ENCODE measurements at places on chromosomes 7 and 10.
A peak's percentile ranks its signal among the peaks of the same experiment; 100 is the strongest.

DNA sequence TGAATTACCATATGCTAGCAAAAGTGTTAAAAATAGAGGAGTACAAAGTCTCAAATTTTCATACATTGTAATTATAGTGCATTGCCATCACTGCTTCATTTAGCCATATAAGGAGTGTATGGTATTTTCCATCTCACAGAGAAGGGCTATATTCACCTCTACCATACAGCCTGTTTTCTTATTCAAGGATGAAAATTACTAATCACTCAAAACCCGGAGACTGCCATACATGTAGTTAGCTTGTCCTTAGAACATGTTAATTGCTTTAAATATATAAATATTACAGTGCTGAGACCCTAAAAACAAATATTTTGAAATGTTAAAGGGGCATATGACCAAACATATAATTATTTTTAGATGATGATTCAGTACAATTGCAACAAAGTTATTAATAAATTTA, 49.4 kb downstream of the CPEB3 start:
- no peak for DNase-seq

GRCh38 chr10:11449761-11450160, 161.7 kb downstream of the USP6NL start:
- no peak for DNase-seq

- DNase-seq: no peak
Measured at GRCh38 chr10:29621161-29621560, 13.6 kb downstream of the SVIL start.

DNA sequence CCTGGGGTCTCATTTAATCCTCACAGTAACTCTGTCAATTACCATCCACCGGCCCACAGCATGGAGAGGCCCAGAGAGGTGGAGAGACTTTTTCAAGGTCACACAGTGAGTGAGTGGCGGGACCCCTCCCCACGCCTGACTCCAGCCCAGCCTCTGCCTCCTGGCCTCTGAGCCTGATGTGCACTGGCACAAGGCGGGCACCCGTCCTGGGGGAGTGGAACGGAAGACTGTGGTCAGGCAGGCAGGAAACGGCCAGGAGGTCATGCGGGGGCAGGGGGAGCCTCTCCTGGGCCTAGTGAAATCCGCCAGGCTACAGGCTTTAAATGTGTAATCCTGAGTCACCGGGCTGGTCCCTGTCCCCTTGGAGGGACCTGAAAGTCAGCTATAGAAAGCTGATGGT, 32.2 kb downstream of the ZCCHC24 start:
- DNase-seq: peak; percentile 29

GRCh38 chr7:74143383-74143782, 30.8 kb upstream of the EIF4H start:
- no peak for DNase-seq

DNA sequence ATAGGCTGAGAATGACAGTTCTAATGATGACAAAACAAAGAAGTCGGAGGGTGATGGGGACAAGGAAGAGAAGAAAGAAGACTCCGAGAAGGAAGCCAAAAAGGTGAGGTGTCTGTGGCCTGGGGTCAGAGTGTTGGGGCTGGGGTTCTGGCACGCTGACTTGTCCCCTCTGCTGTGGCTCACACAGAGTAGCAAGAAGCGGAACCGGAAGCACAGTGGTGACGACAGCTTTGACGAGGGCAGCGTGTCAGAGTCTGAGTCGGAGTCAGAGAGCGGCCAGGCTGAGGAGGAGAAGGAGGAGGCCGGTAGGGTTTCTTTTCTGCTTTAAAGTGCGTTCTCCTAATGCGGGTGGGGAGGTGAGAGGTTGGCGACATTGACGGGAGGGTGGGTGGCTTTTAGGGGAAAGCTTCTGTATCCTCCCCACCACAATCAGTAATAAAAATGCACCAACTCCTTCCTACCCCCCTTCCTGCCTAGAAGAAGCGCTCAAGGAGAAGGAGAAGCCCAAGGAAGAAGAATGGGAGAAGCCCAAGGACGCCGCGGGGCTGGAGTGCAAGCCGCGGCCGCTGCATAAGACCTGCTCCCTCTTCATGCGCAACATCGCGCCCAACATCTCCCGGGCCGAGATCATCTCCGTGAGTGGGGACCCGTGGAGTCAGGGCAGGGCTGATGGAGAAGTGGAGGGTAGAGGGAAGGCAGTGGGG, 4.6 kb downstream of the UFSP1 start:
- peak; percentile 49 for DNase-seq

DNA sequence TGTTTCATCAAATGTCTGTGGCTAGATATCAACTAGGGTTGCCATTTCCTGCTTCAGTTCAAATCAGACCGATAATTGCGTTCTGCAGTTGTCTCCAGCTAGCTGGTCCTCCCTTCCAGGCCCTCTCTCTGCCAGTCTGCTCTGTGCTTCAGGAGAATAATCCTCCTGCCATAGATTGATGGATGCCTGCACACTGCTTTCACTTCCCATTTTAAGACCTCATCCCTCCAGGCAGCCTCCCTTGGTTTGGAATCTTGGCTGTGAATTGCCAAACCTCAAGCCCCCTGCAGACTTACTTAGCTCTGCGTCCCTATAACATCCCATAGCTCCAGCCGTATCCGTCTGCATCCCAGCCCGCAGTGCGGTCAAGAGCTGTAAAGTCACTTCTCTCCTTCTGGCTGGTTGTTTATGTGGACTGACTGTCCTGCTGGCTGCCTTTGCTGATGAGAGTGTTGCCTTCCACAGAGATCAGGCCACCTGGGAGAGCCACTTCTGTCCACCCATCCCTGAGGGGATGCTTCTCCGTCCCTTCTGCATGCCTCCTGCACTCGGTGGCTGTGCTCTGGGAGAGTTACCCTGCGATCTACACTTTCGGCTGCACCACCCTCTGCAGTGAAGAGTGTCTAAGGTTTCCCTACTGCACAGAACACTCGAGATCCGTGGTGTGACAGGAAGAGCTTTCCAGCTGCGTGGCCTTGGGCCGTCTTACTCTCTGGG, 22.4 kb upstream of the KLF6 start:
- no peak for DNase-seq

- DNase-seq: no peak
Measured at GRCh38 chr7:120869700-120870099, 11.8 kb upstream of the TSPAN12 start.

- DNase-seq: no peak
Measured at GRCh38 chr10:122657729-122658128, 41.9 kb downstream of the C10orf120 start.

DNA sequence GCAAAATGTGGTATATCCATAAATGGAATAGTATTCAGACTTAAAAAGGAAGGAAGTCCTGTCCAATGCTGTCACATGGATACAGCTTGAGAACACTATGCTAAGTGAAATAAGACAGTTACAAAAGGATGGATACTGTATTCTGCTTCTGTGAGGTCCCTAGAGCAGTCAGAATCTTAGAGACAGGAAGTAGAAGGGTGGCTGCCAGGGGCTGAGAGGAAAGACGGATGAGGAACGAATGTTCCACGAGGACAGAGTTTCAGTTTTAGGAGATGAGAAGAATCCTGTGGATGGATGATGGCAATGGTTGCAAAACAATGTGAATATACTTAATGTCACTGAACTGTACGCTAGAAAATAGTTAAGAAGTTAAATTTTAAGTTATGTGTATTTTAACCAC, 3.8 kb downstream of the PRKCQ start:
- DNase-seq: no peak

DNA sequence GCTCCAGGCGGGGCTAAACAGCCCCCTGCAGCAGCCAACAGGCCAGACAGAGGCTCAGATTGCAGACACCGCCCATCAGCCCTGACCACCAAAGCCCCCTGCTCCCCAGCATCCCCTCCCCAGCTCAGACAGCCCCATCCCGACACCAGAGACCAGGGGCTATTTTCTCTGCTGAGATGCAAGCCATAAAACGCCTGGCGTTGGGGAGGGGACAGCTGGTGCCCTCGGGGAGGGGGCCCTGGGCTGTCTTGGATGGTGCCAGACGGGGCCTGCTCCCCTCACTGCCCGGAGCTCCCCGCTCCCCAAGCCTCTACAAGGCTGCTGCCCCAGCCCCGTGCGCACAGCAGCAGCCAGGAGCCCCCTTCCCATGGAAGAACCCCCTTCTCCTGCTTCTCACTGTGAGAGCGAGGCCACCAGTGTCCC, 31.8 kb downstream of the GET4 start:
- DNase-seq: no peak

- no peak for DNase-seq
Measured at GRCh38 chr7:138049505-138050116, 26.6 kb upstream of the AKR1D1 start.

- DNase-seq: no peak
Measured at GRCh38 chr7:158032561-158033115, 555.0 kb downstream of the PTPRN2 start.

- DNase-seq: no peak
Measured at GRCh38 chr7:5213286-5213645, 23.2 kb downstream of the WIPI2 start.

GRCh38 chr10:132666705-132667341, 119.1 kb downstream of the NKX6-2 start:
- no peak for DNase-seq

- DNase-seq: no peak
Measured at GRCh38 chr10:73999703-74000102, 1.8 kb downstream of the VCL start.

DNA sequence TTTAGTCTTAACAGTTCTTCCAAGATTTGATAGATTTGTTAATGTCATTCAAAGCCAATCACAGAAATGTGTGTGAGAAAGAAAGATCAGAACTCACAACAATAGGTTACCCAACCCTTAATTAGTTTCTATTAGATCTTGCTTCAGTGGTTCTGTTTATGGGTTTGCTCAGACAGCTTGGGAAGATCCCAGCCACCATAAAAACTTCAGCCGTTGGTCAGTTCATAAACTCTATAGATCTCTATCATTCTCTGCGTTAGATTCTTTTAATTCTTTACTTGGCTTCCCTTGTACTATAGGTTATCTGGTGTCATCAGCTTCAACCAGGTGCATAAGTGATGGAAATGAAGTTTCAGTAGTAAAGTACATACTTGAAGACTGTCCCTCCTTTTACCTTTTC, 54.4 kb downstream of the ZNF277 start:
- DNase-seq: no peak

All from activated CD4-positive, alpha-beta T cell treated with anti-CD3 and anti-CD28 coated beads, Interleukin-10, Interleukin-2, amounts not matched to agents 100 ng/mL and 50 ng/mL, durations not matched to agents 16 hours and 8 hours (primary cell).